ENCODE measurements at places on chromosomes 1 and 21.

DNA sequence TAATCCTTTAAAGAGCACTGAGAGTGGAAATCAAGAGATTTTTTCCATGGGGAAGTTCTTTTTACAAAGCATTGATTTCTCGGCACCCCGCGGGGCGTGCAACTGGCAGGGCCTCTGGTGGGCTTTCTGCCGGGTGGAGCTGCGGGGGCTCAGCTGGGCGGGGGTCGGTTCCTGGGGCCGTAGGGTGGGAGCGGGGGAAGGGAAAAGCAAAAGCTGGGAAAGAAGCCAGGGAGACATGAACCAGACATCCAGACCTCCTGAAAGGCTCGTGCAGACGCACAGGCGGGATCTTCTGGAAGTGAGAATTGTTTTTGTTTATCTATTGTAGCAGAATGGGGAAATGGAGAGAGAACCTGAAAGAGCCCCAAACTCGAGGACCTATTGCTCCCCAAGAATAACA, 235.2 kb downstream of the FAM72C start:
- DNase-seq: no peak

DNA sequence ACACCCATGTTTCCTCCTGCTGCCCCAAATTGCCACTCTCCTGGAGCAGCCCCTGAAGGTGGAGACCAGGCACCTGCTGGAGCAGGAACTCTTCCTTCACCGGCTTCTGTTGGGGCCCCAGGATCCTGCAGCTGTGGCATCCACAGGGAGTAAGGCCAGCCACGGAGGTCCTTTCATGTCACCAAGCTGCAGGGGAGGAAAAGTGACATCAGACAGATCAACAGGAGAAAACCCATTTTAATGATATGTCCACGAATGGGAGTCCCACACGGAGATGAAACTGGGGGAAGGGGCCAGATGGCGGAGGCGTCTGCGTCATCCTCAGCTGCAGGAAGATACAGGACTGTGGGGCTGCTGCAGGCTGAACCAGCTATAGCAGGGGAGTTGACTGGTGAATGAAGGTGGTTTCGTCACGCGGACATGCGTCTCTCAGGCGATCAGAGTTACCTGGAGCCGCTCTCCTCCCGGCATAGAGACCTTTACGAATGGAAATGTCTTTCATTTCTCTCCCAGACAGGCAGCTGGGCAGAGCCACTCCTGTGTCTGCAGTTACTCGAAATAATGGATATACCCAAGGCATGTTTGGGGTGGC, 9.9 kb downstream of the TP73 start:
- no peak for DNase-seq

GRCh38 chr21:37927711-37928110, 11.5 kb upstream of the KCNJ6 start:
- DNase-seq: peak; percentile 27

- DNase-seq: no peak
Observed at GRCh38 chr1:218507355-218508002, 162.3 kb downstream of the TGFB2 start.

DNA sequence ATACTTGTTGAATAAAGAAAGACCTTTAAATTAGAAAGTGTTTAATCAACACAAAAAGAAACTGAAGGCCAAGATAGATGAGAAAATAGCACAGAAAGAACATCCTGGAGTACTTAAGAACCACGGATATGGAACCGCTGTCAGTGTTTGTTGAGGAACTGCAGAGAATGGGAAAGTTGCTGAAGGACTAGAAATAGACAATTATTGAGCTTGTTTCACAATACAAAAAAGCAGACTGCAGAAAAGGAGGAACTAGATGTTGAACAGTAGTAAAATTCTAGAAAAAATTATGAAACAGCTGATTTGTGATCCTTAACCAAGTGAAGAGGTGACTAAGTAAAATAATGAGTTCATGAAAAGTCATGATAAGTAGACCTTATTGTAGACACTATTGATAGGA, 29.7 kb downstream of the MYSM1 start:
- no peak for DNase-seq
